ENCODE measurements at places on chromosomes 6 and 20.

GRCh38 chr6:129989396-129989795 lies 29.0 kb upstream of the L3MBTL3 start:
- DNase-seq: no peak

DNA sequence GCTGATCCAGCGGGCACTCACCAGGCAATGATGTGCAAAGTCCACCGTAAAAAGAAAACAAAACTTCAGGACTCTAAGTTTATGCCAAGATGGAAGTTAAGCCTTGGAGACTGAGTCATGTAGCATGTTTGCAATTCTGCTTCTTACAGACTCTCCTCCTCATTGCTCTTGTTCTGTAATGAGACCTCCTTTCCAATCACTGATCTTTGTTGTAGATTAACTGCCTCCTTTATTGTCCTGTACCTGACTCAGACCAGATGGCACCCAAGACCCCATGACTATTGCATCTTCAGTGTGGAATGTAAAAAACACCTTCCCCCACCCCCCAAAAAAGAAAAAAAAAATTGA lies 11.2 kb downstream of the NEU1 start:
- no peak for DNase-seq

DNA sequence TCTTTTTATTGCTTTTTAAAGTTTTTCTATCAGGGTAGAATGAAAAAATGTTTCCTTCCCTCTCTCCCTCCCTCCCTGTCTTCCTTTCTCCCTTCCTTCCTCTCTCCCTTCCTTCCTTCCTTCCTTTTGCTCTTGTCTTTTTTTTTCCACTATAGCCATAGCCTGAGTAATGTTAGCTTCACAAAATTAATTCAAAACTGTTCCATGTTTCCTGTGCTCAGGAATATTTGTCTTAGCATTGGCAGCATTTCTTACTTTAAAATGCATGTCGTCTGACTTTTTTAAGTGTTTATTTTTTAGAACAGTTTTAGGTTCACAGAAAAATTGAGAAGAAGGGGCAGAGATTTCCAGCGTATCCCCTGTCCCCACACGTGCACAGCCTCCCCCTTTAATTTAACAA lies 730.8 kb upstream of the CITED2 start:
- DNase-seq: no peak

DNA sequence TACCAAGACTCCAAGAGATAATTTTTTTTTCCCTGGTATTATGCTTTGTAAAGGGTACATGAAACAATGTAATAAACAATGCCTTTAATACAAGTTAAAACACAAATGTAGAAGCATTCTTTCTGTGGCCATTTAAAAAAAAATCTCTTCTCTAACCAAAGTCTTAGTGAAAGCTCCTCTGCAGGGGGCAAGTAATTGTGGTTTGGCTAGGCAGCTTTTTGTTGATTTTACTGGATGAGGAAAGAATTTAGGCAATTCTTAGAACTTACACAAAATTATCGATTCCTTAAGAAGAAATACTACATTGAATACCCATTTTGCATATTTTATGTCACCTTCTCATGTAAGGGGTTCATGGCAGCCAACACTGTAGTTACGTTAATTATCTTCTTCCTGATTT lies 12.4 kb downstream of the TFB1M start:
- no peak for DNase-seq

GRCh38 chr6:158611039-158611438 lies 33.5 kb downstream of the DYNLT1 start:
- DNase-seq: no peak

DNA sequence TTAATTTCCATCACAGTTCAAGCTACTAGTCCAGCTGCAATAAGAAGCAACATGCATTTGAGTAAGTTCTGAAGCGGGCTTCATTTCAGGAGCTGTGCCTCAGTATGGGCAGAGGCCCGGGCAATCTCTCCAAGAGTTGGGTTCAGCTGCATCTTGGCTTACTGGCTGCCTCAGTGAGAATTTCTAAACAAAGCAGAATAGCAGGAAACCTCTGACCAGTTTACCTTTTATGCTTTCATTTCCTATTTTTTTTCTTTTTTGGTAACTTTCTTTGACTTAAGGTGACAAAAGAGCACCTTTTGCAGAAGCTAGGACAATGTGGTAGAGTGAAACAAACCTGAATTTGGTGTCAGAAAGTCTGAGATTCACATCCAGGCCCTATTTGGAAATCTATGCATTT lies 51.0 kb upstream of the FBXO30 start:
- no peak for DNase-seq

DNA sequence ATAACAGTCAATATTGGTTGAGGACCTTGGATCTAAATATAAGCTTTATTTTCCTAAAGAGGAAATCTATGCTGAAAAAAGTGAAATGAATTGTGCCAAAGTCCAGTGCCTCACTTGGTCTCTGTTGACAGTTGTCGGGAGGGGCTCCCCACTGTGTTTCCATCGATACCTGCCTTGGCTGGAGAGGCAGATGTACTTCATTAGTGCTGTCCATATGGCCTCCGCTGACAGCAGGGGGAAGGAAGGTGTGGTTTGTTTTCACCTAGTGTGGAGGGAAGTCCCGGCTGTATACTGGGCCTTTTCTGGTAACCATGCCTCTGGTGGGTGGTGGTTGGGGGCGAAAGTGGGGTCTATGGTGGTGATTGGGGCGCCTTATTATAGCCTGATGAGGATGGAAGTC lies 42.7 kb downstream of the CD2AP start:
- DNase-seq: no peak

DNA sequence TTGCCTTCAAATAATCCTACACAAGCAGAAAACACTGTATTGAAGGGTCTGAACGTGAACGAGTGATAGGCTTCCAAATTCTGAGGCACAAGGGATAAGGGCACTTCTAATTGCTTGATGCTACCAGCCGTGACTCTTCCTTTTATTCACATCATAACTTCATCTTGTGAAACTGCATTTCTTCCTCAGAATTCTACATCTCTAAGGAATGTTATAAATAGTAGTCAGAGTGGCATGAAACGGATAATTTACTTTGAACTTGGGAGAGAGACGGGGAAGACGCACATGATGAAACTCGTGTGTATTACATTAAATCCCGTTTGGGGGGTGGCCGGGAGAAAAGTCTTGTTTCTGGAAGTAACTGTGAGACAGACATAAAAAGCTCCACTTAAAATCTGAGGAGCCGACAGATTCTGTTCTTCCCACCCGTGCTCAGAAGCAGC lies 754 bp downstream of the HDDC2 start:
- no peak for DNase-seq

- DNase-seq: no peak
Observed at GRCh38 chr6:27972750-27973149, 15.7 kb downstream of the OR2B6 start.

DNA sequence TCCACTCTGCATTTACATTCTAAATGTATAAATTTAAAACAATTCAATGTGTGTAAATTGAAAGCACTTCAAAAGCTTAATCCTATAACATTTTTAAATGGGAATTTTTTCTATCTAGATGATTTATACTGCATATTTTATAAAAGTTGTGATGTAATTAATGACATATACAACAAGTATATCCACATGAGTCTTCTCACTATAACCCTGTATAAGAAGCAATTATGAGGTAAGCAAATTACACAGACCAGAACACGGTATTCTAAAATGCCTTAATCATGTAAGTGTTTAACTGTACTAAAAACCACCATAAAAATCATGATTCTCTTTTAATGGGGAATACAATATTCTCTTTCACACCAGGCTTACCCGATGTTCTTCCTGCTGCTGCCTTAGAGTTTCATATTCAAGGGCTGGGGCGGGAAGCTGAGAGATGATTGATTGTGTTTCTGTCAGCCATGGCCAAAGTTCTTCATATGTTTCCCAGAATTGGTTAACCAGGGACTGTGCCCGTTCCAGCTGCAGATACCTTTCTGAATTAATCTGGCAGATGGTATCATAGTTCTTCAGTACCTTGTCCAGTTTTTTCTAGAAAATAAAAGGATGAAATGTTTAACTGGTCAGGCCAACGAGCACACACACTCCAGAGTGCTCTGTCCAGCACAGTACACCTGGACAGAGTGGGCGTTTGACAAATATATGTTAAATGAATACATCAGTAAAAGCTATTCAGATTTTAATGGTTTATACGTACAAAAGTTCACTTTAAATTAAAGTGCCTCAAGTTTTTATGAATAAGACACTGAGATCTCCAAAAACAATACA lies 127.4 kb downstream of the DST start:
- DNase-seq: no peak

- no peak for DNase-seq
Observed at GRCh38 chr6:2970034-2970685, 1.2 kb downstream of the SERPINB6 start.

DNA sequence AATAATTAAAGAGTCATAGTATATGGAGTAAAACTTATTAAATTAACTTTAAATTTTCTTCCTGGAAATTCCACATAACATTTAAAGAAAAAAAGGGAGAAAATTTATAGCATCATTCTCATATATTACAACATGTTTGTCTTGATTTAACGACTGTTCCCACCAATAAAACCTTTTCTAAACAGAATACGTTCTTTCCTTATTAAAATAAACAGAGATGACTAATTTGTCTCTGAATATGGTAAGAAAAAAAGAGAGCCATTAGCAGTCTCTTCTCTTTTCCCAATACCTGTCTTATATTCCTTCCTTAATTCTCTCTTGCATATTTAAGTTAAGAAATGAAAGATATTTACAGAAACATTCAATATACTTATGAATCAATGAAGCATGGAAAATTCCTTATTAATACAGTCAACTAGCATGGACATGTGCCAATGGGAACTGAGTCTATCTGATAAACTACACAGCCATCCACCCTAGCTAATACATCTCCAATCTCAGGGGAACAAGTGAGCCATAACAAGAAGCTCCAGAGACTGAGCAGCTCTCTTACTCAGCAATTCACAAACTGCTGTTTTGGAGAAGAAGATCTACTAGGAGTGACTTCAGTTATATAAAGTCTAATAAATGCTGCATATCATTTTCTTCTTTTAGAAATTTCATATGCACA lies 347.1 kb upstream of the MANEA start:
- DNase-seq: no peak

GRCh38 chr6:161459008-161459615 lies 185.3 kb upstream of the AGPAT4 start:
- no peak for DNase-seq

DNA sequence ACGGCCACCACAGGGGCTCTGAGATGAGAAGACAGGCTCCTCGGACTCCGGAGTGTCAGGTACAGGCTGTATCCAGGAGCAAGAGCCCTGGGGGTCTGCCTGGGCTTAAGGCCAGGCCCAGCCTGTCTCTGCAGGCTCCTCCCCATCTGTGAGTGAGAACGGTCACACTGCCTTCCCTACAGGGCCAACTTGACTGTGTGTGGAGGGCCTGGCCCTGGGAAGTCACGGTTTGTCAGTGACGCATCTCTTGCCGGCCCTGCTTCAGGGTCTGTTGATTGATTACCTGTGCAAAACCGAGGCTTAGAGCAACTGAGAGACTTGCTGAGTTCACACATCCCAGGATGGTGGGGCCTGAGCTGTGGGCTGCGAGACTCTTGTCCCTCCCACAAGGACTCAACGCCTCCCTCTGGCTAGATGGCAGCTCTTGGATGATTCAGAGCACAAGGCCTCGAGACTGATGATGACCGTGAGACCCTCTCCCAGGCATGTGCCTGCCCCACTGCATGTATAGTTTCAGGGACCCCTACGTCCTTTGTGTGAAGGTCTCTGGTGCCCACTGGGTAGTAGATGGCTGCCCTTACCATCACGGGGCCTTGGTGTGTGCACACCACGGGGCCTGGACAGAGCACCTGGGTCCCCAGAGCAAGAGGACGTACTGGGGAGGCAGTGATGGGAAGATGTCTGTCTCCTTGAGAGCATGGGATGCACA lies 5.9 kb downstream of the RBM38 start:
- DNase-seq: no peak

DNA sequence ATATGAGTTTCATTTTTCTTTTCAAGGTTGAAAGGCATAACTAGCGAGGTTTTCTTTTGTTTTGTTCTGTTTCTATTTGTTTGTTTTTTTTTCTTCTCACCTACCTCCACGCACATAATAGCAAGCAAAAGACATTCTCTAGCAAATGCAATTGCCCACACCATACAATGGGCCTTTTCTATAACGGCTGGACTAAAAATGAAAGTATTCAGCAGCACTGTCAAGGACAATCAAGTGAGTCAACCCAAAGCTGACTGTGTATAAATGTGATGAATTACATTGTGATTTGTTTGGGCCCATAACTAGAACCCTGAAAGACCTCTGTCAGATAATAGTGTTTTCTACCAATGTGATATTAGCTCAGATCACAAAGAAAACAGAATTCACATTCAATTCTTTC lies 496.7 kb downstream of the RNF144B start:
- no peak for DNase-seq

- DNase-seq: no peak
Observed at GRCh38 chr6:111668410-111668809, 62.7 kb upstream of the TRAF3IP2 start.

DNA sequence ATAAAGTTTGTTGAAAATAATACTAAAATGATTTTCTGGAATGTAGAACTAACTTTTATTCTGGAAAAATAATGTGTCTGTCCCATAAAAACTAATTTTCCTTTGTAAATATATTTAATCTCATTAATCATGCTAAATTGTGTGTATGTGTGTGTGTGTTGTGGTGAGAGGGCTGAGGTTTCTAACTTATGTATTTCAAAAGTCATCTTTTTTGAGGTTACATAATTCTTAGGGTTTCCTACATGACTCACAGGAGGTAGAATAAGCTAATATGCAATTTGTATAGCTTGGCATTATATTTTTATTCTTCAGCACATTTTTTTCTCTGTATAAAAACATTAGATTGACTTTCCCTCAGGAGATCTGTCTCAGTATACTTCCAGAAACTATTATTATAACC lies 64.1 kb upstream of the CLVS2 start:
- no peak for DNase-seq

DNA sequence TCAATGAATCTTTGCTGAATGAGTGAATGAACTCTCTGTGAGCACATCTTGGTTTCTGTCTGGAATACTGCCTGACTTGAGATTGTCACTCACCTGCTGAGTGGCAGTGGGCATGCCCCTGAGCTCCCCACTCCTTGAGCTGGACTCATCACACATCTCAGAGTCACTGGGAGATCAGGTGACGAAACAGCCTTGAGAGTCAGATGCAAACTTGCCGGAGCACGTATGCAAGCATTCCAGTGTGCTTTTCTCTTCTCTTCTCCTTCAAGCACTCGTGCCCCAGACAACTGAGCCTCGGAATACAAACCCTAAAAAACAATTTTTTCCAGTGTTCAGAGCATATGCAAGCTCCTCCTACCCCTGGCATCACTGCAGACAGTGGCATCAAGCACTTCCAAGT lies 9.4 kb upstream of the BMP7 start:
- DNase-seq: no peak

- DNase-seq: no peak
Observed at GRCh38 chr20:23019403-23019802, 15.7 kb upstream of the SSTR4 start.

- no peak for DNase-seq
Observed at GRCh38 chr6:72930556-72931132, 294.7 kb downstream of the KHDC1L start.

DNA sequence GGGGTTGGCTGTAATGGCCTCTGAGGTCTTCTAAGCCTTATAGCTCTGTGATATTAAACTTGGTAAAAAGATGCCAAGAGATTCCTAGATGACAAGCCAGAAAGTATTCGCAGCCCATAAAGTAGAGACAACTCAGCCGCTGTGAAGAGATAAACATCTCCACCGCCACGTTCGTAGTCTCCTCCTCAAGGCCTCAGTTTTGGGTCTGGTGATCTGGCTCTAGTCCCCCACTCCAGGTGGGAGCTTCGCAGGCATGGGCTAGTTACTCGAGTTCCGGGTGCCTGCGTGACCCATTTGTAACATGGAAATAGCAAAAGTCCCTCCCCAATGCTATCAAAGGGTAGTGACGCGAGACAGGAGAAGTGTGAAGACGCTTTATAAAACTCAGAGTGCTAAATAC lies 28.3 kb upstream of the AFDN start:
- DNase-seq: no peak

- no peak for DNase-seq
Observed at GRCh38 chr6:34352305-34352937, 40.0 kb downstream of the NUDT3 start.
